ENCODE measurements at places on chromosomes 6 and 20.

- no peak for DNase-seq
Observed at GRCh38 chr20:15637546-15637945, 935.7 kb downstream of the KIF16B start.

DNA sequence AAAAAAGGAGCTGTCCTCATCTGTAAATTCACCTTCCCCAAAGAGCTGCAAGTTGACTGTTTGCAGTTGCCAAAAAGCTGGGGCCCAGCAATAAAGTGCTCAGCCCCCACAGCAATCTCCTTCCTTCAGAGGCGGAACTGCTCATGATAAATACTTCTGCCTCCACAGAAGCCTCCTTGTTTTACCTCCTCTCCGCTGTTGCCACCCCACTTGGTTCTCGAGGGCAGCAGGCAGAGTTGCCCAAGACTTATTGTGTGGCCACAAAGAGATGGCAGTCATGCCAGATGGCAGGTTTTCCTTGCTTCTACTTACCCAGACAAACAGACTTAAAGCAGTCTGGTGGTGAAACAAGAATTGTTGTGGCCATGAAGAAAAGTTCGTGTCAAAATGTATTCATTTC, 66.3 kb downstream of the SLX4IP start:
- no peak for DNase-seq

DNA sequence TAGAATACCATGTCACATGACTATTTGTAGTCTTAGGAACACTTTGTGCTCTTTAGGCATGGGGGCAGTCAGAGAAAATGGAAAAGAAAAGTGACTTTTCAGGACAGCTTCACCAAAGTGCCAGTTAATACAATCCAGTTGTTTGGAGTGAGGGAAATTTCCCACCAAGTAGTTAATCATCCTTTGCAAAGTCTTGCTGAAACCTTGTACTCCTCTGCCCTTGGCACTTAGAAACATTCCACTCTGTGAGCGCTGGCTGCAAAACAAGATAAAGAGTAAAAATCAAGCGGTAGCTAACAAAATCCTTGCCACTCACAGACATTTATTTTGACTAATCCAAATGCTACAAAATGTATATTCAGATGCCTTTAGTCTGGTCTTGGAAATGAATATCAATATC, 229.2 kb upstream of the HSF2 start:
- no peak for DNase-seq

DNA sequence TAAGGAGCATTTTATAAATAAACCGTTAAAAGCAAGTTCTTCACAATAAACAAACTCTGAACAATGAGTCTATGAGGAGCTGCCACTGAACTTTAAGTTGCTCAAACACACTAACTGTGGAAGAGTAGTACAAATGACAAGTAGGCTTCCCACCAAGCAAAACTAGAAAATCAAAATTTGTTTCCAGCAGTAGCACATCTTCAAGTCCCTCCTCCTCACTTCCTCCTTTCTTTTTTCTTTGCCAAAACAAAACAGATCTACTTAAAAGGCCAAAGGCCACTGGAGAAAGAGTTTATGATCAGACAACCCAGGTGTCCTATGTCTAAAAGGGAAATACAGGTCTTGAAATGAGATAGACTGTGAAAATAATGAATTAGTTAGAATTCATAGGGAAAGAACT, 17.1 kb upstream of the FAM135A start:
- DNase-seq = no peak

GRCh38 chr20:9985281-9985680, 49.5 kb upstream of the ANKEF1 start:
- DNase-seq = no peak

DNA sequence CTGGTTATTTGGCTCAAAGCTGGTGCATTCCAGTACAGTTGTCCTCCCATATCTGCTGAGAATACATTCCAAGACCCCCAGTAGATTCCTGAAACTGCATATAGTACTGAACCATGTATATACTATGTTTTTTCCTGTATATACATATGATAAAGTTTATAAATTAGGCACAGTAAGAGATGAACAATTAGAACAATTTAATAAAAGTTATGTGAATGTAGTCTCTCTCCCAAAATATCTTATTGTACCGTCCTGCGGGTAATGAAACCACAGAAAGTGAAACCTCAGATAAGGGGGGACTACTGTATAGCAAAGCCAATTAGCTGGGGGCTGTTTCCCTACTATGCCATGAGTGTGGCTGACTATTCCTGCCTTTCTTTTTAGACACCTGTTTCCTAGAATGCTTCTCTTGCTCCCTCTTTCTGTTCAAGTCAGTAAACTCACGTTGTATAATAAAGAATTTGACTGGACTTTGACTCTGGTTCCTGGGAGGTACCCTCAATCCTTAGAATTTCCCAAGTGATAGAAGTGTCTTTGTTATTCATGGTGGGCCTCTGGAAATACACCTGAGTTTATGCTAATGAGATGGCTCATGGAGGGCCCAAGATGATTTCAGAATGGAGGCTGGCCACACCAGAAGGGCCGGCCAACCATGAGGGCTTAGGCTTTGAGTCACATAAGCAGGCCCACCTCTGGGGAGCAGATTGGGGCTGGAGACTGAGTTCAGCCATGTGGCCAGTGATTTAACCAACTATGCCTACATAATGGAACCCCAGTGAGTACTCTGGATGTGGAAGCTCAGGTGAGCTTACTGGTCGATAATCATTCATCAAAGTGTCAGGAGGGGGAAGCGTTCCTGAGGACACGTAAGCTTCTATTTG, 689 bp upstream of the BLOC1S5 start:
- DNase-seq = no peak

- no peak for DNase-seq
Observed at GRCh38 chr6:155397172-155397705, 58.4 kb downstream of the NOX3 start.

DNA sequence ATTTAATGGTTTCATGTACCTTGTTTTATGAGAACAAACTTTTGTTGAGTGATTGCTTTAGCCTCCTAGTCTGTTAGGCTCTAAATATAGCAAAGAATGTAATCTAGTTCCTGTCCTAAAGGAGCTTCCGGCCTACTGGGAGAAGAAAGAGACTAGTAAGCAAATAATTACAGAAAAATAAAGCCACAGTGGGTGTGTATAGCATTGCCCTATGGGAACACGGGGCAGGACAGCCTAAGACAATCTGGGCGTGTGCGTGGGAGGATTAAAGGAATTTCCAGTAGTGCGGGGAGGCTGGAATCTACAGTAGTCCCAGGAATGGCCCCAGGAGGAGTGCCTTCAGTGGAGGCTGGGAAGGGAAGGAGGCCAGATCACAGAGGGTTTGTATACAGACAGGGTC, 98.1 kb upstream of the AKAP12 start:
- DNase-seq = peak; percentile 78

GRCh38 chr6:163263998-163264661, 150.4 kb upstream of the QKI start:
- DNase-seq = no peak

DNA sequence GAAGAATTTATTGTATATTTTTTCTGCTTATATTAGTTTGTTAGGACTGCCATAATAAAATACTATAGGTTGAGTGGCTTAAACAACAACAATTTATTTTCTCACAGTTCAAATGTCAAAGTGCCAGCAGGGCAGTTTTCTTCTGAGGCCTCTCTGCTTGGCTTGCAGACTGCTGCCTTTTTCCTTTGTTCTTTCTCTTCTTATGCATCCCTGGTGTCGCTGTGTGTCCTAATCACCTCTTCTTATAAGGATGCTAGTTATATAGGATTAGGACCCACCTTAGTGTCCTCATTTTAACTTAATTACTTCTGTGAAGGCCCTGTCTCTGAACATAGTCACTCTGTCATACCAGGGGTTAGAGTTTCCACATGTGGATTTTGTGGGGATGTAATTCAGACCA, 354.4 kb downstream of the NKAIN2 start:
- DNase-seq = no peak

- DNase-seq = no peak
Observed at GRCh38 chr20:56957737-56958553, 308.5 kb downstream of the BMP7 start.

DNA sequence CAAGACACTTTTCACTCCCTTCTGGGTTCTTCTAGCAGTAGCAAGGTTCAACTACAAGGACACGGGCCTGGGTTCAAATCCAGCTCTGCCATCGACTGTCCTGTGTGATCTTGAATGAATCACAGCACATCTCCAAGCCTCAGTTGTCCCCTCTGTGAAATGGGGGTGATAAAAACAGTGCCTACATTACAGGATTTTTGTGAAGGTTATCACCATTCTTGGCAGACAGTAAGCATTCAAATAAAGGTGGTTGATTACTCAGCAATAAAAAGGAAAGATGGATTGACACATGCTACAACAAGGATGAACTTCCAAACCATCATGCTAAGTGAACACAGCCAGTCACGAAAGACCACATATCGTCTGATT, 6.6 kb upstream of the TGM2 start:
- no peak for DNase-seq

DNA sequence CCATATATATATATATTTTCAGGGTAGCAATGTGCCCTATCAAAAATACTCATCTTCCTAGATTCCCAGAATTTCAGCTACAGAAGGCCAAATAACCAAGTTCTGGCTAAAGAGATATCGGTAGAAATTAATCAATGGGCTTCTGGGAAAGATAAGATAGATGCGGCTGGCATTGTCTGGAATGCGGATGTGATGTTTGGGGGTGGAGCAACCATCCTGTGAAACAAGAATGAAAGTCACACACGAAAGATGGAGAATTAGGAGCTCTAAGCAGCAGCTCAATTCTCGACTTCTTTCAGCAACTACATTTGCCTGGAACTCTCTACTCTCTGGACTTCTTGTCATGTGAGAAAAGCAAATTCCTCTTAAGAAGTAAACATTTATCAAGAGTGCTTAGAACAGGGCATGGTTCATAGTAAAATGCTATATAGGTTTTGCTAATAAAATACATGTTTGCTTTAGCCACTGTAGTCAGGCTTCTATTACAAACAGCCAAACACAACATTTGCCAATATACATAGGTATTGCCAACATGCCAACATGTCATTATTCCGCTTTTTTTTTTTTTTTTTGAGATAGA, 90.8 kb downstream of the CLIC5 start:
- no peak for DNase-seq

DNA sequence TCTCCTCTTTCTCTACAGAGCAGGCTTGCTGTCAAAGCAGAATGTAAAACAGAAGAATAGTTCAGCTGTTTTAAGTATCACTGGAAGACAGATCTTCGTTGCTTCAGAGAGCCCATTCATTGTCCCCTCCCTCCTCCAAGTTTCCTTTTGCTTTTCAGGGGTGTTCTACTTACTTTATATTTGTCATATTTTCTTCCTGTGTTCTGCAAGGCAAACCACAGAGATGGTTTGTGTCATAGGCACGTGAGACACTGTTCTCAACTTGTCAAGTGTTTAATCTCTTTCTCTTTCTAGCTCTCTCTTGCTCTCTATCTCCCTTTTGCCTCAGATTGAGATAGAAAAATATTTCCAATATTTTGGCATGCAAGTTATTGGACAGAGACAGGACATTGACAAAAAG, 228.9 kb upstream of the DEFB112 start:
- DNase-seq = no peak

- DNase-seq = no peak
Observed at GRCh38 chr20:47675190-47676142, 109.8 kb downstream of the SULF2 start.

GRCh38 chr6:127022302-127022701, 96.2 kb upstream of the RSPO3 start:
- DNase-seq = peak; percentile 15

- DNase-seq = peak; percentile 100
Observed at GRCh38 chr6:53326372-53327016, 22.3 kb downstream of the ELOVL5 start.

DNA sequence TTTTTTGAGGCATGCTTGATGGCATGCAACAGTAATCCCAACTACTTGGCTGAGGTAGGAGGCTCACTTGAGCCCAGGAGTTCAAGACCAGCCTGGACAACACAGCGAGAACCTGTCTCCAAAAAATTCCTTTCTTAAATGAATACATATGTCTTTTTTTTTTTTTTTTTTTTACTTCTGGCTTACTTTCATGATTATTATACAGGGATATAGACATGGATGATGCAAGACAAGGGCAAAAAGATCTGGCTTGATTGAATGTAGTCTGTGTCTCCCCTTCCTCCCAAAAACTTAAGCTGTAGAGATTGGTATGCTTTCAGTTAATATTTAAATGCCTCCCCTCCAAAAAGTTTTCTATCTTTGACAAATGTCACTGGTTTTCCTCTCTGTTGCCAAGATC, 7.6 kb downstream of the SNX3 start:
- no peak for DNase-seq

DNA sequence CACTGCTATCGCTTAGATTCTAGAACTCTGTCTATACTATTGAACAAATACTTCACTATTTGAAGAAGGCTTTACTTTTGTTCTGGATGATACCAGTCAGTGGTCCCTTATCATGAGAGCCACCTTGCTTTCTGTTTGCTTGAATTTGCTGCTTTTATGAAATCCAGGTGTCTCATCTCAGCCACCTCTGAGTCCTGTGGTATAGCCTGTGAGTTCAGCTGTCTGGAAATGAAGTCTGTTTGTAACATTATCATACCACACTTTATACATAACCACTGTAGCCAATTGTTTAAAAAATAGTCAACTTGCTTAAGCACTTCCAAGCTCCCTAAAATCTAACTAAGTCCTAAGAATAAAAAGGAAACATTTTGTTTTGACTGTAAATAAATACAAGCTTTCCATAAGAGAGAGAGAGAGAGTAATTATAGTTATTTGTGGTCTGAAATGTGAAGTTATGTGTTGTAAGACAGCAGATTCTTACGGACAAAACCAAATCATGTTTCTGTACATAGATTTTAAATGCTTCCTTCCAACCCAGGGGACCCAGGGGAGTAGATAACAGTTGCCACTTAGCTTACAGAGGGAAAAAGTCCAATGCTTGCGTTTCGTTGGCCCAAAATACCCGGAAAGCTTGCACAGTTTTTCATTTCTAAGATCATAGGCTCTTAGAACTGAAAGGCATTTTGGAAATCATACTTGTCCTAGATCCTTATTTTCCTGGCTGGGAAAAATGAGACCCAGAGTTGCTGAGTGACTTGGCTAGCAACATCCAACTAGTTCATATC, 1107.8 kb upstream of the FLRT3 start:
- DNase-seq = no peak

DNA sequence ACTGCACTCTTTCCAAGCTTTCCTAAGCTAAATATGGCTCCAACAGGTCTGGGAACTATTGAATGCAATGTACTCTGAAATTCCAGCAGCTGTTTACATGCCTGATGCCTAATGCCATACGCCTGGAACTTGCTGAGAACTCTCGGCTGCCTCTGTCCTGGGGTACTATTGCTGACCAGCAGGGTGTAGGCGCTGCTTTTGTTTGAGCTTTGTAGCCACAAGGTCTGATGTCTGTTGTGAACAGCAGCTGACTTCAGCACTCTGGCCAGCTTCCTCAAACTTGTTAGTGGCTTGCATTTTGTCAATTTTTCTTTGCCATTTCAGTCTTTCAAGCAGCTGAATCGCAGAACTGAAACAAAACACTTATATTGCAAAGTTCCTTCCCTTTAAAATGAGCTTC, 26.7 kb downstream of the SAYSD1 start:
- peak; percentile 47 for DNase-seq

- DNase-seq = peak; percentile 52
Observed at GRCh38 chr6:89818977-89819335, 638 bp downstream of the MDN1 start.
